Activated naive CD8-positive, alpha-beta T cell treated with anti-CD3 and anti-CD28 coated beads, Interleukin-2, amount 50 U/mL, for 16 hours (primary cell): ENCODE measurements at places on chromosomes 4 and X.

DNA sequence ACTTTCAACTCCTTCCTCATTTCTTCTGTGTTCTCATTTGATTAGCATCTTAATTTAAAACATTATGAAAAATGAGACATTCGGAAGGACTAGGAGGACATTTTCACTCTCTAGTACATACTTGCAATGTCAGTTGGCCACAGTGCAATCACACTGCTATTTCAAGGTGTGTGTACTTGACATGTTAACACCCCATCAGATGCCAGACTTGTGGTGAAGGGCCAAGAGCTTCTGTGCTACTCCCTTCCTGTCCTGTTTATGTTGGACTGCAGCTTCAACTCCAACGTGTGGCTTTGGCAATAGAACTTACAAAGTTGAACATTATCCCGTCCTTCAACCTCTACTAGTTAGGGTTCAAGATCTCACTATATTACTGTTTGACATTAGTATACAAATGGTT is 221.0 kb downstream of the PALLD start:
- no peak for DNase-seq

DNA sequence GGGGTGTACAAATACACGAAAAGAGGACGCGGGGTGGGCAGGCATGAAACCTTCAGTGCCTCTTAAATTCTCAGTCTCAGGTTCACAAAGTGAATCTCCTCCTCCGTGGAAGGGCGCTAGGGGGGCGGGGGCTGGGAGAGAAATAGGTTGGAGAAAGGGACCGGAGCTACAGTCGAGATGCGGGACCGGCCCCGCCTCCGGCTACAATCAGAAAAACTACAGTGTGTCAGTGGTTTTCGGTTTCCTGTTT is 3.4 kb downstream of the MAML3 start:
- peak; percentile 47 for DNase-seq

- no peak for DNase-seq
Observed at GRCh38 chr4:8296491-8296890, 26.9 kb downstream of the HTRA3 start.

DNA sequence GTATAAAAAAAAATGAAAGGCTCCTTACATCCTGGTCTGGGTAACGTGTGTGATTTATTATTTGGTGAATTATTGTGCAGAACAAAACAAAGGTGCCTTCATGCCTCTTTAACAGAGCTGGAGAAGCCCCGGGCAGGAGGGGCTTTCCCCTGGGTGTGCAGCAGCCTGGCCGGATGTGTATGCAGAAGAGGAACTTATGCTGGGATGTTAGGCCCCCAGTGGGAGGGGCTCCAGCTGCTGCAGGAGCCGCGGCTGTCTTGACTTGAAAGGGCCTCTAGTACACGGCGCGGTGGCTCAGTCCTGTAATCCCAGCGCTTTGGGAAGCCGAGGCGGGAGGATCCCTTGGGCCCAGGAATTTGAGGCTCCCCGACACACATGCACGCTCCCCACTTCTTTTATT is 16.0 kb downstream of the CCNQ start:
- DNase-seq = peak; percentile 38

DNA sequence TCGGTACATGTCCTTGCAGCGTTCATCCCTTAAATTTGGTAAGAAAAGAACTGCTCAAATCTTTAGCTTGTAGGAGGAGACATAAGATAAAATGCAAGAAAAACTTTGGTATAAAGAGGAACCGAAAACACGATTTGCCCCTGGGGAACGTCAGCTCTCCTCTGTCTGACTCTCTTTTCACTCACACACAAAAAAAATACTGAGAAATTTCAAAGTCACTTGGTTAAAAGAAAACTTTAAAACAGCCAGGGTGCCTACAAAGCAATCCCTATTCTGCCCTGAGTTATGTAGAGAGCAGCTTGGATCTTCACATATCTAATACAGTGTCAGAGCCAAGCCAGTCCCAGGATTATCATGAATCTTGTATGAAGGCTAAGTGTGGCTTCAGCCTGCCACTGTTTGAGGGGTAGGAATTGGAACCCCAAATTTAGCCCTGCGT is 248.5 kb upstream of the CXXC4 start:
- DNase-seq = no peak

GRCh38 chrX:43939187-43939926 is 33.8 kb downstream of the NDP start:
- no peak for DNase-seq

DNA sequence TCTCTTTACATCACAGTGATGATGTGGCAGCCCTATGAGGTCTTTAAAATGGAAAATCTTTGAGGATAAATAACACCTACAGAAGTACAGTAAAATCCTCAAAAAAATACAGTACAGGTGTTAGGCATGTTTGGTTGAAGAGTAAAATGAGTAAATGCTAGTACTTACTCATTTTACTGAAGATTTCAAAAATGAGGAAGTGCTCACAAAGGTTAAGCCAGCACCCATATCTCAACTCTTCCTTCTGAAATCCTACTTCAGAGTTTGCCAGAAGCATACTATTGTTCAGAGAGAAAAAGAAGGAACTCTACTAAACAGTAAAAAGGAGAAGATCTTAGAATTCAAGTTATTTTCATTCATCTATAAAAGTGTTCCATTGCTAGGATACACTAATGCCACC is 130.9 kb downstream of the CBR4 start:
- no peak for DNase-seq

GRCh38 chr4:41753942-41754341 is 5.4 kb upstream of the PHOX2B start:
- DNase-seq = no peak

GRCh38 chr4:336099-336892 is 1.3 kb upstream of the ZNF141 start:
- no peak for DNase-seq

- no peak for DNase-seq
Observed at GRCh38 chr4:65383589-65384305, 286.5 kb downstream of the EPHA5 start.

DNA sequence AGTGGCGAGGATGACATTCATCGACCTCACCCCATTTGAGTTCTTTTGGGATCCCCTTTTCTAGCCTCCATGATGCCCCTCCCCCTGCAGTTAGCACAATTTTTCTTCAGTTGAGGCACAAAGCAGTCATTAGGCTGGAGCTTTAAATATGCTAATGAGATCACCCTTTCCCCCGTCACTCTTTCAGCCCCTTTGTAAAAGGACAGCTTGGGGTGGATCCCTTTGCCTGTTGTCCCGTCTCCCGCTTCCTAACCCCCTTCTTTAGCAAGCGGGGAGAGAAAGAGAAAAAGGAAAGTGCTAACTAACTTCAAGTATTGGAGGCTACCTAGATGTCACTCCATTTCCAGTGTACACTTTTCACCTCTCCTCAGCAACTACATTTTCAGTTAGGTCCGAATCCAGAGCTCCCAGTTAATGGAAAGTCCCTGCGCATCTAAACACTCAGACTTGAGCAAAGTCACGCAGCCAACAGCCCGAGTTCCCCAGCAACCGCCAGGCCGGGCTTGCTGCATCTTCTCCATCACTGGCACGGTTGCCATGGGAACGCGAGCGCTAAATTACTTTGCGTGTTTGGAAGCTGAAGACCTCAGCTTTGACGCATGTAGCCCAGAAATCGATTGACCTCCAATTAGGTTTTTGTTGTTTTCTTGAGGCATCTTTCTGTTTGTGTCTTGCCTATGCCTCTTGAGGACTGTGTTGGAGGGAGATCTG is 76.8 kb downstream of the RTL5 start:
- no peak for DNase-seq

GRCh38 chrX:54945224-54945623 is 24.6 kb downstream of the TRO start:
- DNase-seq = no peak

GRCh38 chr4:69860052-69860451 is at the start of gene SULT1E1:
TSS of gene SULT1E1 (minus strand) at chr4:69860145. CDS start at chr4:69857644, 2,501 bp downstream.
- DNase-seq = no peak

- DNase-seq = no peak
Observed at GRCh38 chrX:80765220-80765625, 44.5 kb downstream of the BRWD3 start.

DNA sequence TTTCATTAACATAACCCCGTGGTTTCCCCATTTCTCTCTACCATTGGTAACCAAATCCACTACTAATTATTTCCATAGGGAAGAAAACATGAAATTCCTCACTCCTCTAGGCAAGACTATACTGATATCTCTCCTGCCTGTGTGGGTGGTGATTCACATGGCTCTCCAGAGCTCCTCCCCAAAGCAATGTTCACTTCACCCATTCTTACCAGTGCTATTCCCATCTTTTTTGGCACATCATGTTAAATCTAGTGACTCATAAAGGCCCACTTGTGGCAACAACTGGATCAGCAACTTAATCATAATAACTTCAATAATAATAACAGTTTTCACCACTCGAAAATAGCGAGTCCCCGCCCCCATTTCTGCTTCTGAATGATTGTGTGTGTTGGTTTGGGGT is 6.1 kb upstream of the HCCS start:
- DNase-seq = no peak

GRCh38 chrX:25084446-25084845 is 68.7 kb upstream of the ARX start:
- no peak for DNase-seq

- DNase-seq = no peak
Observed at GRCh38 chr4:114088481-114088880, 109.0 kb upstream of the ARSJ start.

GRCh38 chr4:113962016-113962347 is 17.5 kb downstream of the ARSJ start:
- DNase-seq = no peak

GRCh38 chr4:89129080-89129640 is 17.8 kb downstream of the TIGD2 start:
- DNase-seq = no peak

DNA sequence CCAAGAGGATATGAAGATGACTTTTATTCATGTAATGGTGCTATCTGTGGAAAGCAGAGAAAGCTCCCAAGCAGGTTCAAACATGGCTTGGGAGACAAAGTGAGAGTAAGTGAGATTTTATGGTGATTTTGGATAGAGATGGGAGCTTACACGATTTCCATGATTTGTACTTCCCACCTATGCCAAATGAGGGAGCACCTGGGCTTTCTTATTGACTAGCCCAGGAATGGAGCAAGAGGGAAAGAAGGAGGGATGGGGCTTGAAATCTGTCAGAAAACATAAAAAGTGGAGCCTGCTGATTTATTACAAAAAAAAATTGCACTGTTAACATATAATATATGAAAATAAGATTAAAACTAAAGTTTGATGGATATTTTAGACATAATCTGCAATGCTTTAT is 703.5 kb upstream of the PABPC4L start:
- DNase-seq = no peak

DNA sequence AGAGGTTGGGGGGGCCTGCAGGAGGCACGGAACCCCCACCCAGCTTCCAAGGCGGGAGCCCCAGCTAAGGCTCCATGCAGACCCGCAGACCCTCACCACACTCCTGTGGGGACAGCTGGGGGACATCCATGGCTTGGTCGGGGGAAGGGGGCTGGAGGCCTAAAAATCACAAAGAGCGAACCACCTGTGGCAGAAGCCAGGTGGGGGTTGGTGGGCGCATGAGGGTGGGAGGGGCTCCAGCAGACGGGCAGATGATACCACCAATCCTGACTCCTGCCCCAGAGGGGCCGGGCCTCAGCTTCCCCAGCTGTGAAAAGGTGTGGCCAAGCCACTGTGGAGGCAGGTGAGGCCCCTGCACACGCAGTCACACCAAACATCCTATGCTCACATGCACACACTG is 111.6 kb downstream of the FAM53A start:
- no peak for DNase-seq

GRCh38 chrX:120462370-120462769 is 6.7 kb downstream of the LAMP2 start:
- DNase-seq = no peak

DNA sequence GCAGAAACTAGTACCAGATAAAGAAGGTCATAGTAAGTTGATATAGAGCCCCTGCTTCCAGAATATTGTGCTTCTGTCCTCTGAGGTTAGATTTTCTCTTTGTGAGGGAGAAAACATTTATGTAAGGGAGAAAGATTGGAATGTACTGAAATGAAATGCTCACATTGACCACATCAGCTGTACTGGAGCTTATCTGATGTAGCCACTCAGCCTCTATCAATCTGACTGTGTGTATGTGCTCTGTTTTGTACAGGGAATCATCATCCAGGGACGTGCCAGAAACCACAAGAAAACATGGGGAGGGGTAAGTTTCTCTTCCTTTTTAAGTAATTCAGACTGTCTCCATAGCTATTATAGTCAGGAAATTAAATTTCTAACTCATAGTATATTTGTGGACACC is 56.8 kb downstream of the PRRG1 start:
- no peak for DNase-seq

- no peak for DNase-seq
Observed at GRCh38 chr4:6474705-6475457, 2.5 kb upstream of the PPP2R2C start.

- no peak for DNase-seq
Observed at GRCh38 chr4:86011117-86011516, 348.7 kb downstream of the MAPK10 start.

DNA sequence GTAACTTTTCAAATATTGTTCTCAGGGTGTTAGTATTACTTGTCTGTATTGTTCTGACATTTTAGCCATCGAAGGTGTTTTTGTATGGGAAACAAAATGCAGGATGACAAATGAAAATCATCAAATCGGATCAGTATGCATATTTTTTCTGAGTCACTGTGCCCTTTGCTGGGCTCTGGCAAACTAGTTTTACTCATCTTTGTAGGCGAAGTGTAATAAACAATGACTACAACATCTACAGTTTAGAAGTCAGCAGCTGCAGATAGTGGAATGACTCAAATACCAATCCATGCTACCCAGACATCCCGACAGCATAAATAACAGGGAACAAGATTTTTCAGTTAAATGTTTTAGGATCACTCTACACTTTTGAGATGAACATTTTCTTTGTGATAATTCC is 557.3 kb upstream of the TENM3 start:
- no peak for DNase-seq

DNA sequence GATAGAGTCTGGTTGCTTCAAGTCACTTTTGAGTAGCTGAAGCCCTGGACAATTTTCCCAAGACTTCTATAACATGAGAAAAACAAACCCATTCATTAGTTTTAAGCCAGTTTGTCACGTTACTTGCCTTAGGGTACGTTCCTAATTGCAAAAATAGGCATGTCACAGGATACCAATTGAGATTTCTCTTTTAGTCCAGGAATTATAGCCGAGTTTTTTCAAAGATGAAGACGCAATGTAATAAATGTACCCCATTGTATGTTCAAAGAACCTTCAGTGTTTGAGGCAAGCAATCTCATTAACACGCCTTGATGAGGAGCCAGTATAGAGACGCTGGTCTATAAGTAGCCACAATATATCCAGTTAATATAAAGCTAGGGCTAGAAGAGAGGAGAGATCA is 534.2 kb downstream of the INPP4B start:
- DNase-seq = no peak

- no peak for DNase-seq
Observed at GRCh38 chrX:3699821-3700381, 13.5 kb downstream of the PRKX start.

DNA sequence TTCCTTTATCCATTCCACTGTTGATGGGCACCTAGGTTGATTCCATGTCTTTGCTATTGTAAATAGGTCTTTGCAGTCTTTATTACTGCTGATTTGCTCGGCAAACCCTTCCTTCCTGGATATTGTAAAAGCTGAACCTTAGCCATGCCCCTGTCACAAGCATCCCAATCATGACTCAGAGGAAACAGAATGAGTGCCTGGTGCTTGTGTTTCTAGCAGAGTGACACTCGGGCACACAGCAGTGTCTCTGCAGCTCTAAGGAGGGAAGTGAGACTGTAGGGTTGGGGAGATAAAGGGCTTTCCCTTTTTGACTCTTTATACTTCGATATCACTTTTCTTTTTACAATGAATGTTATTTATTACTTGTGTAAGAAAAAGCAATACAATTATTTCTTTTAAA is 83.3 kb downstream of the AKAP4 start:
- no peak for DNase-seq

GRCh38 chrX:100377826-100378225 is 32.2 kb downstream of the PCDH19 start:
- DNase-seq = no peak
